WTC11 (cell line): ENCODE measurements at places on chromosomes 11 and 22. TPM values are rescaled to one million over a fixed set of nuclear protein-coding genes. Genes with fewer than 3 reads are reported as not detected.

GRCh38 chr11:59182457-59183151, 10.7 kb downstream of the DTX4 start:
- peak; percentile 81 for DNase-seq

The SLC29A2 gene
- total RNA-seq = 30.2 to 36.6 TPM (median 35.3 TPM) in 3 replicates

The PAX6 gene
- 0.18 to 3.3 TPM (median 0.30 TPM) in 3 replicates for total RNA-seq

The JAML gene
- total RNA-seq = 0.24 to 0.37 TPM in 2 of 3 replicates, not detected in the other

- DNase-seq = no peak
Observed at GRCh38 chr22:31045900-31046538, 35.1 kb upstream of the SMTN start.

- no peak for DNase-seq
Observed at GRCh38 chr22:44249376-44250147, 63.2 kb downstream of the SHISAL1 start.

The CRYBB3 gene
- total RNA-seq = 0.44 to 0.48 TPM in 2 of 3 replicates, not detected in the other

DNA sequence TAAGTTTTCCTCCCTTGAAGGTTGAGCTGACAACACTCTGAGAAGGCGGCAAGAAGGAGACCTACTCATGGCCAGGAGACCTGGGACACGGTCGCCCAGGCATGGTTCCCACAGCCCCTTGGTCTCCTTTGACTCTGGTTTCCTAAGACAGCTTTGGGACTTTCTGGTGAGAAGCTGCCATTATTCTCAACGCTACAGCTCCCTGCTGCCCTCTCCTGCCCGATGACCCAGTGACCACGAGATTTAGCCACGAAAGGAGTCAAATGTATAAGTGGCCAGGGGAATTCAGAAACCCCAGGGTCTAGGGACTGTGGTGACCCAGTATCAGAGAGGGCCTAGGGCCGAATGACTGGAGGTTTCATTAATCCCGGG, 699 bp upstream of the SDF2L1 start:
- DNase-seq = no peak

The OR5P2 gene
- total RNA-seq = not detected in 3 replicates

GRCh38 chr22:19898145-19898544, 43.4 kb upstream of the COMT start:
- DNase-seq = no peak

- no peak for DNase-seq
Observed at GRCh38 chr11:78782725-78783124, 208.1 kb upstream of the NARS2 start.

DNA sequence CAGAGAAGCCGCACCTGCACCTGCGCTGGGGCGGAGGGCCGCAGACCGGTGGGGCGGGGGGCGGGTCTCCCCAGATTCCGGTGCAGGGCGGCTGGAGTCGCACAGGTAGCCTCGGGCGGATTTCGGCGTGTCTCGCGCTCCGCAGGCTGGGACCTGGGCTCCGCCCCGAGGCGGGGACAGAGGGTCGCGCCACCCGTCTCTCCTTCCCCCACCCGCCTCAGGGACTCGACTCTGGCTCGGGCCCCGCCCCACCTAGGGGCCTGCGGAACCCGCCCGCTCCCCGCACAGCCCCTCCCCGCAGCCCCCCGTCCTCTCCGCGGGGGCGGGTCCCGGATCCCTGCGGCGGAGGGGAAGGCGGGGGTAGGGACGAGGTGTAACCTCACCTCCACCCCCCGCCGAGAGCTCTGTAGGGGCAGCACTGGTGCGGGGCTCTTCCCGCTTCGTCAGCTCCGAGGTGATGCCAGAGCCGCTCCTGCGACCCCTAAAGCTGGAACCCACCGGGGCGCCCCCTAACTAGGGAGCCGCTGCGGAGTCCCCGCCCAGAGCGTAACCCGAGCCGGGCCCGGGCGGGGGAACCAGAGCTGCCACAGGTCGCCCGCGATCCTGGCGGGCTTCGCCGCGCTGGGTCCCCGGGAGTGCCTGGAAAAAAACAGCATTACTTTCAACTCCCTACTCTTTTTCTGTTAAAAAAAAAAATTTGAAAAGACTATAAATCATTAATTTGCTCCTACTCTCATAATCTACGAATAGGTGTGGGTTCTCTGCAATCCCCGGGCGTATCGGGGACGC, at the start of gene SLC29A2:
TSS of gene SLC29A2 (minus strand) at position 134 of the 789 bp plus-strand sequence. CDS start 169 bp downstream, outside the sequence.
- DNase-seq = peak; percentile 98

DNA sequence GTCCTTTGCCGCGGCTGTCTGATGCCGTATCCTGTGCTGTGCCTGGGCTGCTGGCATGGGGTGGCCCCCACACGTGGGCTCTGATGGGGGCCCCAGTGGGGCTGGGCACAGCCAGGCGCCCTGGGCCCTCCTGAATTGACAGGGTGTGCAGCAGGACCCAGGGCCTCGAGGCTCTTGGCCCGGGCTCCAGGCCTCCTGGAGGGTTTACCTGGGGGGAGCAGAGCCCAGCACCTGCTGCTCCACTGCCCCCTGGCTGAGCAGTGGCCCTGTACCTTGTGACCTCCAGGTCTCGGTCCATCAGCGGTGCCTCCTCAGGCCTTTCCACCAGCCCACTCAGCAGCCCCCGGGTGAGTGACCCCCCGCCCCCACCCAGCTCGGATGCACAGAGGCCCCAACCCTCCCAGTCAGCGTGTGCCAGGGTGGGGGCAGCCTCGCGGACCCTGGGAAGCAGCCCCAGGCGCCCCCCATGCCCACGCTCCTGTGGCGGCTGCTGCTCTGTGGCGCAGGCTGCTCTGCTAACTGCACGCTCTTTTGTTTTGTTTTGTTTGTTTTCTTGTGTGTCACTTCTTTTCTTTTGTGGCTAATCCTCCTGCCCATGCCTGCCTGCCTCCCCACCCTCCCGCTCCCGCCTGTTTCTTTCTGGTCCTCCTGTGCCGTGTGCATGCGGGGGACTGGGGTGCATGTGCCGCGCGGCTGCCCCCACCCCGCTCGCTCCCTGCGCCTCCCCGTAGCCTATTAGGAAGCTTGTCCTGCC, 36.9 kb downstream of the MOB2 start:
- DNase-seq = no peak

DNA sequence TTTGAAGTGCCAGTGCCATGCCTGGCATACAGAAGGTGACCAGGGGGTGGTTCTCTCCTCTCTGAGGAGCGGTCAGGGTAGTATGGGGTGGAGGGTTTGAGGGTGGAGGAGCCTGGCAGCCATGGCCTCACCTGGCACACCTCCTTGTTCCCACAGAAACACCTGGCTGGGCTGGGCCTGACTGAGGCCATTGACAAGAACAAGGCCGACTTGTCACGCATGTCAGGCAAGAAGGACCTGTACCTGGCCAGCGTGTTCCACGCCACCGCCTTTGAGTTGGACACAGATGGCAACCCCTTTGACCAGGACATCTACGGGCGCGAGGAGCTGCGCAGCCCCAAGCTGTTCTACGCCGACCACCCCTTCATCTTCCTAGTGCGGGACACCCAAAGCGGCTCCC, 9.6 kb downstream of the SERPINH1 start:
- DNase-seq = no peak

DNA sequence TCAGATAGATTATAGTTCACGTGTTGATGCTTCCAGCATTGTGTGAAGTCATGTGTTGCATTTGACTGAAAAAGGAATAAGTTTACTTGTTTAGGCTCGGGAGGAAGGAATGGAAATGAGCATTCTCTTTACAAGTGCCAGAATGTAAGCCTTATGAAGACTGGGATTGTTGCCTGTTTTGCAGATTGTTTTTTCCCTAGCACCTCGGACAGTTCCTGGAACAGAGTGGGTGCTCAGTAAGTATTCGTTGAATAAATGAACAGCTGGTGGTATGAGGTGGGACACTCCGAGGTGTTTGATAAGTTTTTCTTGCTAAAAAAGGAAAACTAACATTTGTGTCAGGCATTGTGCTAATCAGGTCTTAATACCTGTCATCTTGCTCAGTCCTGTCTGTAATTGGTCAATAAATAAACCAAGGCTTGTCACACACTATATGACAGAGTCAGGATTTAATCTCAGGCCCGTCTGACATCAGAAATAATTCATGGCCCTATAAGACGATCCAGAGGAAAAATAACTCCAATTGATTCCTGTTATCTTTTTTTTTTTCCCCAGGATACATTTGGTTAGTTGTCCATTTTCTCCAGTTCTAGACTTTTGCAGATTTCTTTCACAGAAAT, 304.7 kb downstream of the NELL1 start:
- DNase-seq = no peak

The DNAJB13 gene
- total RNA-seq = 0.18 to 0.24 TPM (median 0.21 TPM) in 3 replicates

The ART1 gene
- total RNA-seq = not detected in 3 replicates

The ACAD8 gene
- 49.4 to 55.2 TPM (median 51.9 TPM) in 3 replicates for total RNA-seq

DNA sequence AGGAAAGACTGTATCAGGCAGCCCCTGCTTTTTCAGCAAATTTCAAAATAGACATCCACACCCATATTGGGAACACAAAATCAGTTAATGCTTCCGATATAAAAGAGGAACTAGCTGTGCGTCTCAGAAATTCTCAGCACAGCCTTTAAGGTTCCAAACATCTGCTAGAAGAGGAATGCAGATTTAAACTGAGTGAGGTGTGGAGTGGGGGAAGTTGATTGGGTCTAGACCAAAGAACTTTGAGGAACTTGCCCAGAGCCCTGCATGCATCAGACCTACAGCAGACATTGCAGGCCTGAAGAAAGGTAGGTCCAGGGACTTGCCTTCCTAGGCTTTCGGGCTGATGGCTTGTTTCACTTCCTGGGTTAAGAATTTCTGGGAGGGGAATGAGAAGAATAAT, at the start of gene MS4A4A:
TSS of gene MS4A4A (plus strand) at position 255 of the 400 bp plus-strand sequence. CDS start at position 265, 10 bp downstream.
- no peak for DNase-seq
